ENCODE measurements at places on chromosomes 2 and 18.

DNA sequence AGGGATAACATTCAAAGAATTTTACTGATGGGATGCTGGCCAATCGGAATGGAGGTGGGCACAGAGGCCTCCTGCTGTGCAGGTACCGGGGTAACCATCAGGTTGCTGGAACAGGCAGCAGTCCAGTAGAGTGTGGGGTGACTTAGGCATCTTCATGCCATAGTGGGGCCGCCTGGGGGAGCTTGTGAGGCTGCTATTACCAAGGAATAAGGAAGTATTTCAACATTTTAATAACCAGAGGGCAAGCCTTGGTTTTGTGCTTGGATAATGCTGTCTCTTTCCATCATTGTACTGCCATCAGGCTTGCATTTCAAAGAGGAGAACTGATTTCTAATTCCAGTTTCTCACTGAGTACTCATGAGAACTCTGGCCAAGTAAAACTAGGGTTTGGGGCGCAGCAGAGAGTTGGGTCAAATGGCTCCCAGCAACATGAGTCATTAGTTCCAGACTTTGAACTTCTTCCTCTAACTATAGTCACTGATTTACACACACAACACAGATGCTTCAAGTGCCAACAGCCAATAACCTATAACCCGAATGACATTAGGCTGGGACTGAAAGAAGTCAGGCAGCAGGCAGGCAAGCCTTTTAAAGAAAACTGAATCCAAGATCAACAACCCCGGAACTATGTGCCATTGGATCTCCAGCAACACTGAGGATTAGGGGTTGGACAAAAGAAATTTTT is 56.1 kb upstream of the FHL2 start:
- DNase-seq, result no peak

- no peak for DNase-seq
Observed at GRCh38 chr2:128305555-128306080, 13.1 kb downstream of the HS6ST1 start.

- no peak for DNase-seq
Observed at GRCh38 chr2:188369365-188369764, 77.7 kb downstream of the GULP1 start.

GRCh38 chr2:89851583-89851905 is 1160.1 kb downstream of the RPIA start:
- no peak for DNase-seq

All from activated T-cell treated with anti-CD3 and anti-CD28 coated beads for 24 hours (primary cell).